ENCODE measurements at places on chromosomes 2 and 18.
A peak's percentile ranks its signal among the peaks of the same experiment; 100 is the strongest.

GRCh38 chr2:157413326-157414035 lies 30.4 kb downstream of the CYTIP start:
- peak; percentile 60 for DNase-seq
- no peaks in the 10 kb centered on the region for H3K27me3 ChIP-seq

GRCh38 chr2:226847090-226847489 lies 11.2 kb downstream of the RHBDD1 start:
- H3K27ac ChIP-seq, result no peak overlapping the region
- H3K4me1 ChIP-seq, result peaks cover 10% of the 10 kb centered on the region
- H3K27me3 ChIP-seq, result no peaks in the 10 kb centered on the region
- no peak for DNase-seq
- no peak overlapping the region for H3K4me3 ChIP-seq

GRCh38 chr18:36189486-36189885 lies 2.2 kb downstream of the MOCOS start:
- peaks cover 7% of the 10 kb centered on the region for H3K4me1 ChIP-seq
- no peak overlapping the region for H3K27ac ChIP-seq
- H3K27me3 ChIP-seq, result peaks cover 23% of the 10 kb centered on the region
- H3K4me3 ChIP-seq, result no peak overlapping the region

- no peaks in the 10 kb centered on the region for H3K36me3 ChIP-seq
- no peak overlapping the region for H3K27ac ChIP-seq
- H3K4me3 ChIP-seq, result no peak overlapping the region
- no peaks in the 10 kb centered on the region for H3K27me3 ChIP-seq
- no peaks in the 10 kb centered on the region for H3K4me1 ChIP-seq
Measured at GRCh38 chr18:56381196-56381595, 257.2 kb downstream of the TXNL1 start.

GRCh38 chr2:15260196-15260595 lies 300.9 kb downstream of the NBAS start:
- H3K27me3 ChIP-seq, result no peaks in the 10 kb centered on the region
- no peak overlapping the region for H3K27ac ChIP-seq
- no peak for DNase-seq
- H3K36me3 ChIP-seq, result peaks cover 7% of the 10 kb centered on the region
- H3K4me1 ChIP-seq, result no peaks in the 10 kb centered on the region
- no peak overlapping the region for H3K4me3 ChIP-seq

GRCh38 chr2:120313695-120314615 lies 32.0 kb upstream of the INHBB start:
- H3K4me3 ChIP-seq, result peak overlapping the region; percentile 77
- no peak overlapping the region for H3K27ac ChIP-seq
- H3K27me3 ChIP-seq, result peaks cover 2% of the 10 kb centered on the region
- peaks cover 42% of the 10 kb centered on the region for H3K4me1 ChIP-seq
- H3K36me3 ChIP-seq, result peaks cover 2% of the 10 kb centered on the region
- DNase-seq, result no peak

DNA sequence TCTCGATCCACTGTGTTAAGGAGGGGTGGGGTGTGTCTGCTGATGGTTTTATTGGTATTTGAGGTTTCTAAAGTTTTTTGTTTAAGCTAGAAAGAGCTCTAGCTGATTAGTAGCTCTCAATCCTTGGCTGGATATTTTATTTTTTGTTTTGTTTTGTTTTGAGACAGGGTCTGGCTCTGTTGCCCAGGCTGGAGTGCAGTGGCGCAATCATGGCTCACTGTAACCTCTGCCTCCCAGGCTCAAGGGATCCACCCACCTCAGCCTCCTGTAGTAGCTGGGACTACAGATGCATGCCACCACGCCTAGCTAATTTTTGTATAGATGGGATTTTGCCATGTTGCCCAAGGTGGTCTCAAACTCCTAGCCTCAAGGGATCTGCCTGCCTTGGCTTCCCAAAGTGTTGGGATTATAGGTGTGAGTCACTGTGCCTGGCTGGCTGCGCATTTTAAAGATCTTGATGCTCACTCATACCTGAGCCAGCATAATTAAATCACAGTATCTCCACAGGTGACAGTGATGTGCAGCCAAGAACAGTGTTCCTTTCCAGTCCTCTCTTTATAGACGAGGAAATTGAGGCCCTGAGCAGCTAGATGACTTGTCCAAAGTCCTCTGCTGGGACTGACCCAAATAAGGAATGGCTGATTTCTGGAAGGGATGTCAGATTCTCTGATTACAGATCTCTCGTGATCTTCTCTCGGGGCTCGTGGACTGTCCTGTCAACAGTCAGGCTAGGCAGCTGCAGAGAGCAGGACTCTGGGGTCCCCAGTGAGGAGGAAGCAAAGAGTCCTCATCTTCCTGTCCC lies 44.5 kb downstream of the SPTBN1 start:
- no peaks in the 10 kb centered on the region for H3K4me1 ChIP-seq
- no peak overlapping the region for H3K4me3 ChIP-seq
- H3K27ac ChIP-seq, result no peak overlapping the region
- DNase-seq, result no peak
- H3K27me3 ChIP-seq, result peaks cover 6% of the 10 kb centered on the region

GRCh38 chr2:232689152-232689910 lies 7.8 kb upstream of the GIGYF2 start:
- H3K4me3 ChIP-seq, result no peak overlapping the region
- DNase-seq, result no peak
- no peak overlapping the region for H3K27ac ChIP-seq
- no peaks in the 10 kb centered on the region for H3K4me1 ChIP-seq
- H3K27me3 ChIP-seq, result peaks cover 4% of the 10 kb centered on the region

- peaks cover 9% of the 10 kb centered on the region for H3K27me3 ChIP-seq
- no peaks in the 10 kb centered on the region for H3K4me1 ChIP-seq
- no peak overlapping the region for H3K4me3 ChIP-seq
- no peak for DNase-seq
Measured at GRCh38 chr2:46893269-46893939, 22.2 kb downstream of the MCFD2 start.

GRCh38 chr18:78309924-78310323 lies 669.7 kb upstream of the SALL3 start:
- no peak overlapping the region for H3K27ac ChIP-seq
- no peak overlapping the region for H3K4me3 ChIP-seq
- no peak for DNase-seq
- H3K4me1 ChIP-seq, result no peaks in the 10 kb centered on the region
- H3K36me3 ChIP-seq, result no peaks in the 10 kb centered on the region
- H3K27me3 ChIP-seq, result no peaks in the 10 kb centered on the region

GRCh38 chr2:151770995-151771394 lies 36.7 kb upstream of the NEB start:
- H3K4me3 ChIP-seq, result no peak overlapping the region
- no peak overlapping the region for H3K27ac ChIP-seq
- H3K4me1 ChIP-seq, result peaks cover 6% of the 10 kb centered on the region
- no peaks in the 10 kb centered on the region for H3K36me3 ChIP-seq
- DNase-seq, result no peak

- no peaks in the 10 kb centered on the region for H3K4me1 ChIP-seq
- no peaks in the 10 kb centered on the region for H3K36me3 ChIP-seq
- no peak for DNase-seq
Measured at GRCh38 chr2:164696634-164697033, 75.4 kb upstream of the GRB14 start.

DNA sequence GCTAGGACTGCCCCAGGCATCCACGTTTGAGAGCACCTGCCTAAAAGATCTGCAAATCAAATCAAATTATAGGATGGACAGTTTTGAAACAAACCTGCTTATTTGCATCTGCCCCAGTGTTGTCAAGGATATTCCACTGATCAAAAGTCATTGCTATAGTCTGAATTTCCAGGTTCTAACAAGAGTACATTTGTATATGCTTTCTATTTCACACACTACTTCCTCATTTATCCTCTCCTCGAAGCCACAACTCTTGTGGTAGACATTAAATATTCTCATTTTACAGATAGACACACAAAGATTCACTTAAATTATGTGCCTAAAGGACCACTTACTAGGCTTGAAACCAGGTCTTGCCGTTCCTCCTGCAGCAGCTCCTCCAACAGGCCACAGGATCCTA lies 11.9 kb upstream of the TET3 start:
- no peaks in the 10 kb centered on the region for H3K36me3 ChIP-seq
- no peak overlapping the region for H3K4me3 ChIP-seq
- H3K4me1 ChIP-seq, result peaks cover 48% of the 10 kb centered on the region
- DNase-seq, result no peak

GRCh38 chr18:67771271-67771670 lies 254.8 kb upstream of the DSEL start:
- H3K36me3 ChIP-seq, result no peaks in the 10 kb centered on the region
- H3K4me3 ChIP-seq, result no peak overlapping the region
- no peaks in the 10 kb centered on the region for H3K4me1 ChIP-seq
- no peak for DNase-seq
- H3K27me3 ChIP-seq, result no peaks in the 10 kb centered on the region

GRCh38 chr2:202555356-202555755 lies 79.4 kb upstream of the FAM117B start:
- DNase-seq, result no peak
- H3K4me1 ChIP-seq, result peaks cover 12% of the 10 kb centered on the region
- H3K27me3 ChIP-seq, result no peaks in the 10 kb centered on the region
- H3K36me3 ChIP-seq, result peaks cover 2% of the 10 kb centered on the region
- no peak overlapping the region for H3K27ac ChIP-seq

DNA sequence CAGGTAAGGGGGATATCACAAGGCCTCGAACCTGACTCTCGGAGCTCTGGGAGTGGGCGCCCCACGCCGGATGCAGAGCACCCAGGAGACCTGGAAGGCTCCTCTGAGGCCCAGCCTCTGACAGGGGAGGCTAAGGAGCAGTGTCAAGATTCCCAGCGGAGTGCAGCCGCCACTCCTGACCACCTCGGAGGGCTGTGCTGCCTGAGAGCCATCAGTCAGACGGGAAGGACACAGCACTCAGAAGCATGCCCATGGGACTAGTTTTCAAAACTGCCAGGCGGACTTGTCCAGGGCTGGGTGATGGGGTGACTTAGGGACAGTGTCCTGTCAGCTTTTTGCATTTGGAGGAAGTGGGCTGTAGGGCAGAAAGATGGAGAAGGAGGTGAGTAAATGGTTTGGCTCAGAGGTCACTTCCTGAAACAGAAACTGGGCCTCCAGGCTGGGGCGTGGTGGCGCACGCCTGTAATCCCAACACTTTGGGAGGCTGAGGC lies 34.6 kb upstream of the B3GNT7 start:
- H3K36me3 ChIP-seq, result no peaks in the 10 kb centered on the region
- no peak overlapping the region for H3K27ac ChIP-seq
- no peaks in the 10 kb centered on the region for H3K27me3 ChIP-seq
- H3K4me3 ChIP-seq, result no peak overlapping the region

DNA sequence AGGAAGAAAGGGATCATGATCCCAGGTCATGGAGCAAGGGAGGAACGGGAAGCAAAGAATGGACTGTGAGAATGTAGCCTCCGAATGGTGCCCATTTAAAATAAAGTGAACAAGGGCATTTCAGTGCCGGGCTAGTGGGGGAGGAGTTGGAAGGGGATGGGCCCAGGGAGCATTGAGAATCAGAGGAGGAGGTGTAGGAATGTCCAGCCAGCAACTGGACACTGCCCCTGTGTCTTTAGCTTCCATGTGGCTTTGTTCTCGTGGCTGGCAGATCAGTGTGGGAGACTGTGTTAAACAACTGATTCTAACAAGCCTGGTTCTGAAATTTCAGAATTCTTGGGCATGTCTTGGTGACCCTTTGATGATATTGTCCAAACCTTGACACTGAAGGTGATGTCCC lies 1.4 kb upstream of the RNF103 start:
- peaks cover 27% of the 10 kb centered on the region for H3K27me3 ChIP-seq
- H3K27ac ChIP-seq, result peak overlapping the region; percentile 18
- H3K36me3 ChIP-seq, result no peaks in the 10 kb centered on the region
- H3K4me3 ChIP-seq, result no peak overlapping the region
- no peak for DNase-seq

DNA sequence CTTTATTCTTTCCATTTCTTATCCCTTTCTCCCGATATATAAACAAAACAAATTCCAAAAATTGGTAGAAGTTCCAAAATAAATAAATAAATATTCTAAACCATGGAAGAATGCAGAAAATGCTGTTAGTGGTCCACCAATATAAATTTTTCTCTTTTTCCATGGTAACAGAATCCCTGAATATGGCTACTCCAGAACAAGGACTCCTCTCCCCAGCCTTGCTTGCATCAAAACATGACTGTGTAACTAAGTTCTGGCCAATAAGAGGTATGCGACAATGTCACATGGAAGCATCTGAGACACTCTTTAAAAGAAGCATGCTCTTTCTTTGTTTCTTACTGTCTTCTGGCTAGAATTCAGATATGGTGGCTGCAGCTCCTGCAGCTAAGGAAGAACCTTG lies 325.1 kb upstream of the TANK start:
- H3K27me3 ChIP-seq, result peaks cover 3% of the 10 kb centered on the region
- H3K4me1 ChIP-seq, result no peaks in the 10 kb centered on the region
- H3K27ac ChIP-seq, result no peak overlapping the region
- DNase-seq, result no peak

DNA sequence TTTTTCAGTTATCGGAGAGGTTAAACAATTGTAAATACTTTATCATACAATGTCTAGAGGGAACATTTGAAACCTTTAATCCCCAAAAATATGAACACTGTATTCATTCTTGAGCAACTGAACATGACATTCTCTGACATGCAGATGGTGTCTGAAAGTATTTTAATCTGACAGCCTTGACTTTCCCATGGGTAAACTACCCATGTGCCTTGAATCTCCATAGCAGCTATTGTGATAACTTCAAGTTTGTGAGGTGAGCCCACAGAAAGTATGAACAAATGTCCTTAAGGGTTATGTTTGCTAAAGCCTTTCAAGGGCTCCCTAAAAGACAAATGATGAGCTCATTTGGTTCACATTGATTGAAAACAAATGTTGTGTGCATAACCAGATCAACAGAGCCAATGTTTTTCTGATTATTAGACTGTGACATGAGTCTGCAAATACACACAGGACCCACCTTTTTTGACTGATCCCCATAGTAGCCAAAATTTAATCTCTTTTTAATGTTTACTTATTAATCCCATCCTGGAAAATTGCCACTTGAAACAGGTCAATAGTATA lies 1326.0 kb downstream of the LRP1B start:
- H3K4me1 ChIP-seq, result no peaks in the 10 kb centered on the region
- H3K27me3 ChIP-seq, result no peaks in the 10 kb centered on the region
- H3K27ac ChIP-seq, result no peak overlapping the region

- no peaks in the 10 kb centered on the region for H3K27me3 ChIP-seq
- peaks cover 33% of the 10 kb centered on the region for H3K4me1 ChIP-seq
- no peak overlapping the region for H3K27ac ChIP-seq
Measured at GRCh38 chr2:189297446-189297845, 117.9 kb upstream of the COL5A2 start.

GRCh38 chr18:48919547-48919946 lies 31.2 kb downstream of the SMAD7 start:
- H3K36me3 ChIP-seq, result peaks cover 26% of the 10 kb centered on the region
- H3K4me3 ChIP-seq, result no peak overlapping the region
- peaks cover 53% of the 10 kb centered on the region for H3K4me1 ChIP-seq
- no peak overlapping the region for H3K27ac ChIP-seq
- H3K27me3 ChIP-seq, result no peaks in the 10 kb centered on the region
- no peak for DNase-seq

GRCh38 chr2:22290909-22291473 lies 1094.0 kb upstream of the KLHL29 start:
- no peak for DNase-seq
- H3K27ac ChIP-seq, result no peak overlapping the region
- no peak overlapping the region for H3K4me3 ChIP-seq

GRCh38 chr2:232892221-232892620 lies 22.2 kb downstream of the SNORC start:
- DNase-seq, result no peak
- H3K36me3 ChIP-seq, result no peaks in the 10 kb centered on the region
- H3K4me3 ChIP-seq, result no peak overlapping the region
- H3K27me3 ChIP-seq, result peaks cover 9% of the 10 kb centered on the region
- peaks cover 6% of the 10 kb centered on the region for H3K4me1 ChIP-seq
- no peak overlapping the region for H3K27ac ChIP-seq

- no peak overlapping the region for H3K4me3 ChIP-seq
- no peaks in the 10 kb centered on the region for H3K27me3 ChIP-seq
- H3K36me3 ChIP-seq, result no peaks in the 10 kb centered on the region
- H3K27ac ChIP-seq, result no peak overlapping the region
- DNase-seq, result no peak
Measured at GRCh38 chr2:191302459-191303139, 57.4 kb downstream of the MYO1B start.
